Caudate nucleus (tissue), 63 donors: ENCODE measurements at places on chromosomes 16 and 17.
A peak's percentile ranks its signal among the peaks of the same experiment; 100 is the strongest.

- no peak for DNase-seq
Observed at GRCh38 chr17:80441133-80441578, 26.2 kb downstream of the ENDOV start.

DNA sequence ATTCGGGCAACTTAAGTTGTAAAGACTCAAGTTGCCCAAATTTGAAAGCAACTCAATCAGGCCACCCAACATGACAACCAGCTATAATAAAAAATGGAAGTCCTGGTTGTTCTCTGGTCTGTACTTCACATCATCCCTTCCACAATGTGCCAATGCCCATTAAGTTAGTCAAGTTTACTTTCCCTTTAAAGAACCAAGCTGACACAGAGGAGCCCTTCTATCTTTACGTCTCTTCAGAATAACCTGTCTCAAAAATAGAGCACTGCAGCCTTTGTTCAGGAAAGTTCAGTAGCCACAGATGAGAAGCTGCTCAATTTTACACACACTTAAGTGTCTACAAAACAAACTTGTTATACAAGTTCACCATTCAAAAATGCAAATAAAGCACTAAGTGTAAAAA lies 75.1 kb upstream of the C17orf78 start:
- DNase-seq = no peak

DNA sequence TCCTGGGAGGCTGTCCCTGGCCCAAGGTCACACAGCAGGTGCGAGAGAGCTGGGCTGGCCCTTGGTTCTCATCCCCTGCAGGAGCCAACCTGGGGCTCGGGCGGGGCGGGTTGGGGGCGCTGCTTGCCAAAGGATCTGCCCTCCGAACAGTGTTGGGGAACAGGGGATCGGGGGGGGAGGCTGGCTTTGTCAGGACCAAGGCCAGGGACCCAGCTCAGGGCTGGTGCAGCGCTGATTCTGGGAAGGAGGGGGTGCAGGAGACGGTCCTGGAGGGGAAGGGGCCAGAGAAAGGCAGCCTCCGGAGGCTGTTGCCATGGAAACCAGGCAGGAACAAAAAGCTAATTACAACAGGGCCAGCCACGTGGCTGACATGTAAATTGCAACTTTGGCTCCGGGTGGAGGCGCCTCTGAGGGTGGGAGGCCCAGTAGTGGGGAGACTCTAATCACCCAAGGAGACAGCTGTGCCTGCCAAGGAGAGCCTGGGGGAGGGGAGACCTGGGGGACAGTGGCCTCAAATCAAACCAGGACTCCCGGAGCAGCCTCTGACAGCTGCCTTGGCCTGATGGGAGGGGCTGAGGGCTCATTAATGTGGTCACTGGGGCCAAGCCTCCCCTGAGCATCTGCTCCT lies 1.3 kb downstream of the TUBB3 start:
- DNase-seq = peak; percentile 48

DNA sequence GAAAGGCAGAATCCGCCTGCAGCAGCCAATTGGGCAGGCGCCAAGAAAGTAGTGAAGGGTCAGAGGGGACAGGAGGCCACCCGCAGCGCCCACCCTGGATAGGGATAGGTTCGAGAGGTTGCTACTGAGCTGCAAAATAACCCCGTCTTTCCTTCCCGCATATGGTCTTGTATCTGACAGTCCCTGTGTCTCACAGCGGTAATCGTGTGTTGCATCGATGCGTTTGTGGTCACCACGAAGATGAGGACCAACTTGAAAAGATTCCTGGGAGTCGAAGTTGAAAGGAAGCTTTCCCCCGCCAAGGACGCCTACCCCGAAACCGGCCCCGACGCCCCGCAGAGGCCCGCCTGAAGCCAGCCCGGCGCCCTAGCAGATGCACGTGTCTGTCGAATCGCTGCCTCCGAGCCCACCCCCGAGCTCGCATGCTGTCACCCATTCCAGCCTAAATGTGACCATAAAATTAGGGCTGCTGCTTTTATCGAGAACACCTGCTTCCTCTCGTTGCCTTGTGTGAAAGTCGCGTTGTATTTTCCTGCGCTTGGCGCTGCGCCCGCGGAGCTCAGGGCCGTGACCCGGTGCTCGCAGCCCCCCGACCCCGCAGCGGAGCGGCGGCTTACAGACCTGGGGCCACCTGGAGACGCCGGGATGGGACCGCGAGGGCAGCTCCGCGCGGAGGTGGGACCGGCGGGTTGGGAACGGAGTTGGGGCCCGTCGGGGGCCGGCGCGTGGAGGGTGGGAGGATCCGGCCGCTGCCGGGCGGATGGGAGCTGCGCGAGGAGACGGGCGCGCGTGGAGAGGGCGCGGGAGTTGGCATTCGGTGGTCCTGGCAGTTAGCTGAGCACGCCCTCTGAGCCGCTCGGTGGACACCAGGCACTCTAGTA lies at the start of gene CMTM2:
TSS of gene CMTM2 (plus strand) at position 813 of the 881 bp plus-strand sequence. CDS start 145 bp downstream, outside the sequence.
- DNase-seq = no peak

DNA sequence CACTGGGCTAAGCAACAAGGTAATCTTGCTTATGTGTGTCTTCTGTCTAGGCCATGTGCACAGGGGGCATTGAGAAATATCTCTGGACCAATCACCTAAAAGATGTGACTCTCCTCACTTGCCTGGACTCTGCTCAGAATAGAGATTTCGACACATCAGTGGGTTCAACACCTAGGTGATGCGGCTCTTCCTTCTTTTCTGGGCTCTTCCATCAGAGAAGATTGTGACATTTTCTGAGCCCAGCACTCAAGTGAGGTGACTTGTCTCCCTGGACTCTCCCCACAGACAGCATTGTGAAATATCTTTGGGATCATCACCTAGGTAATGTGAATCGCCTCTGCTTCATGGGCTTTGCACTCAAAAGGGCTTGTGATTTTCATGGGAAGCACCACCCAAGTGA lies 1904.1 kb downstream of the TP53TG3F start:
- no peak for DNase-seq

DNA sequence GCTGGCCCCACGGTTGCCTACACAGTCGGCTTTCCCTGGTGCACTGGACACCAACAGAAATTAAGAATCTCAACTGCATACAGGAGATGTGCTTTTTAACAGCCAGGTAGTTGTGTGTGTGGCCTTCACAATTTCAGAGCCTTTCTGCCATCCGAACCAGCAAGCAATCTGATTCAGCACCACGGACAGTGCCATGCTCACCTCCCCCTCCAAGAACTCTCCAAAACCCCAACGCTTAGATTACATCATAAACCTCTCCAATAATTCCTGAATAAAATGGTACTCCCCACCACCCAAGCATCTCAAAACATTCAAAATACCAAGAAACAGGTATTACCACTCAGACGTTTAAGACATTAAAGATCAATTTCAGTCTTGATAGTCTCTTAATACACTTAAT lies 31.8 kb downstream of the USP7 start:
- DNase-seq = no peak

DNA sequence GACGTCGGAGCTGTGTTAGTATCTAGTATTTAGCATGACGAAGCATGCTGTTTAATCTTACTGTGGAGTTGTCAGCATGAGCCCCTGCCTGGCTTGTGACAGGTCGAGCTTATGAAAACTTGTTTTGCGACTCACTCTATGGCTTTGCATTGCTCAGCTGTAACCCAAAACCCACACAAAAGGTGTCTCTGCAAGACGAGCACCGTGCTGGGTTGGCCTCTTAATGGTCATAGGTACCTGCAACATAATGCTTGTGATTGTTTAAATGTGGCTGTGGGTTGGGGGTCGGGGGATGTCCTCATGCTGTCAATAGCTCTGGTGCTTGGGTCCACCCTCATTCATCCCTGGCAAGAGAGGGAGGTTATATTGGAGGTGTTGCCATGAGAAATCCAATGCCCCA lies 5.4 kb downstream of the NTN1 start:
- no peak for DNase-seq

GRCh38 chr16:68718590-68718989 lies 18.5 kb upstream of the CDH1 start:
- DNase-seq = no peak

GRCh38 chr17:41287050-41287449 lies 11.6 kb downstream of the KRTAP9-7 start:
- no peak for DNase-seq

- DNase-seq = no peak
Observed at GRCh38 chr17:65850486-65850885, 289.0 kb upstream of the AXIN2 start.

GRCh38 chr16:83887080-83887479 lies 11.8 kb upstream of the MLYCD start:
- peak; percentile 7 for DNase-seq

- no peak for DNase-seq
Observed at GRCh38 chr16:87288753-87289362, 28.3 kb downstream of the C16orf95 start.

- DNase-seq = no peak
Observed at GRCh38 chr17:30586818-30587595, 109.8 kb downstream of the GOSR1 start.

DNA sequence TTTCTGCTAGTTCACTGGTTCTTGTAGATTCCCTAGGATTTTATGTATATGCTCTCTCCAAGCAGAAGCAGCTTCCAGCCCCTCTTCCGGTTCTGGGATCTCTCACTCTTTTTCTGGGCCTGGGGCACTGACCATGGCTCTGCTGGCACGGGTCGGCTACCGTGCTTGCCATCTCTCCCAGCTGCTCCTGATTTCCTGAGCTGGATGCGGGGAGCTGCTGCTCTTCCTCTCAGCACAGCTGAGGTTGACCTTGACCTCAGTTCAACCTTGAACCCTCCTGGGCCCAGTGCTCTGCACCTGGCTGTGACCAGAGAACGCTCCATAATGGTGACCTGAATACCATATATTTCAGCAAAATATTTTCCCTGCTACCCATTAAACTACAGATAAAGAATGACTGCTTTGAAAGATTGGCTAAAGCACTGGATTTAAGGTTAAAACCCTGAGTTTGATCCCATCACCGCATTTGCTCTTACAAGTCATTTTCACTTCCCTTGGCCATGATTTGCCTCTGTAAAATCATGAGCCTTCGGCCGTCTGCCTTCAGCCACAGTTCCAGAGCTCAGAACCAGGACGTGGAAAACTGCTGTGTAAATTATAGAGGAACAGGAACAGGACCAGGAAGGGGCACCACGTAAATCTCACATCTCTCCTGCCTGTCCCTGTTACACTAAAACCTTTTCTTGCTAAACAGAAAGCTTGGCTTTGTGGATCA lies 130.8 kb upstream of the CHMP6 start:
- no peak for DNase-seq

DNA sequence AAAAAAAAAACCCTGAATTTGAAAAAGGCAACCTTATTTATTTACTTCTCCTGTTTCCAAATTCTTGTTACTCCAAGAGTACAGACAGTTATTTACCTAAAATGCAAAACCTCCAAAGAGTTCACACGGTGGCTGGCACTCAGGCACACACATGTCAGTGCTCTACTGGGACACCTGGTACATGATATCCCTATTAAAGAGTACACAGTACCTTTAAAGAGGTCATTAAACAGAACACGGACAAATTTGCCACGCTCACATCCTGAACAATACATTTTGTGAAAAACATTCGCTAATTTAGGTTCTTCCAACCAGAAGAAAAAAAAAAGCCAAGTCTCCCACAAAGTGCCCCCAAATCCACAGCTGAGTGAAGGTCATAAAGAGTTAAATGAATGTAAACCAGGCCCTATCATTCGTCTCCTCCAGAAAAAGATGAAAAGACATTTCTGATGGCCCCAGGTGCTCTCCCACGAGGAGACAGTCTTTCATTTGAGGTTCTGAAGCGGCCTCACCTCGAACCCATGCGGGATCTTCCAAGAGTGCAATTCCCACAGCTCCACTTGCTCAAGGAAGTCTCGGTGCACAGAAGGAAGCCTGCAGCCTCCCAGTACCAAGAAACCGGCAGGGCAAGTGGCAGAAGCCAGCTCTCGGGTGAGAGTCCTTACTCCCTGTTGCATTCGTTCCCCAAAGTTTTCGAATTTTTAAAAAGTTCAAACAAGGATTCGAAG lies 993 bp downstream of the ERN1 start:
- DNase-seq = no peak

DNA sequence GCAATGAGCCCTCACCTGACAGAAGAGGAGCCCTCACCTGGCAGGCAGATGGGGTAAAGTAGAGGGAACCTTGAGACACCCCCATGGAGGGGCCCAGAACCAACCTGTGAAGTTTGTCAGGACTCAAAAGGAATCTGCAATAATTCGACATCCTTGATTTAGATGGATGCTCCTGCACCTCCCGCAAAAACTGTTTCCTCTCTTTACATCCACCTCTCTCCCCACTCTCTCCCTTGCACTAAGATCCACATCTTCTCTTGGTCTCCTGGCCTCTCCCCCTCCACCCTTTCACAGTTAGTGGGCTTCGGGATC lies 34.9 kb upstream of the RBFOX3 start:
- no peak for DNase-seq

DNA sequence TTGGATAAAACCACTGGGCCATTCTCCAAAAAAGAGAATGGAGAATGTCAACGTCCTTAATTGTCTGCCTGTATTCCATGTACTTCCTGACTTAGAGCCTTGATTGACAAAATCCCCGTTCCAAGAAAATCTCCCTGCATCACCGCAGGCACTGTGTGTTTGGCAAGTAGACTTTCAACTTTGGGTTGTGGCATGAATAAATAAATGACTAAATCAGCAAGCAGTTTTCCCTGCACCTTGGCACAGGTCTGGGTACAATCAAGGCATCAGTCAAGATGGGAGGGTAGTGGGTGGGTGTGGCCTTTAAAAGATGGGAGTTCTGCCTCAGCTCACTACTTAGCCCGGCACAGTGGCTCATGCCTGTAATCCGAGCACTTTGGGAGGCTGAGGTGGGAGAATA lies 248.5 kb upstream of the RPL38 start:
- no peak for DNase-seq

DNA sequence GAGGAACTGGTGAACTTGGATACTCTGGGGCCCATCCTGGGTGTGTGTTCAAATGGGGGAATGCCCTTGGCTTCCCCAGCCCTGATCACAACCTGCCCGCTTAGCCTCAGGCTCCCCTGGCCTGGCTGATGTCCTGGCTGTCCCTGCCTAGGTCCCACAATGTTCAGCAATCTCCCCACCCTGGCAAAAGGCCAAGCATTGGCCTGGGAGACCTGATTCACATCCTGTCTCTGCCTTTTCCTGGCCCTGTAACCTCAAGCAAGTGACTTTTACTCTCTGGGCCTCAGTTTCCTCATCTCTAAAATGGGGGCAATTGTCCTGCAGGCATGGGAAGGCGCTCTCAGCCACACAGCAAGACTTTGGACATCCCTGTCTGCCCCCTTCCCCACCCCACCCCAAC lies 14.4 kb downstream of the CPNE2 start:
- DNase-seq = no peak

DNA sequence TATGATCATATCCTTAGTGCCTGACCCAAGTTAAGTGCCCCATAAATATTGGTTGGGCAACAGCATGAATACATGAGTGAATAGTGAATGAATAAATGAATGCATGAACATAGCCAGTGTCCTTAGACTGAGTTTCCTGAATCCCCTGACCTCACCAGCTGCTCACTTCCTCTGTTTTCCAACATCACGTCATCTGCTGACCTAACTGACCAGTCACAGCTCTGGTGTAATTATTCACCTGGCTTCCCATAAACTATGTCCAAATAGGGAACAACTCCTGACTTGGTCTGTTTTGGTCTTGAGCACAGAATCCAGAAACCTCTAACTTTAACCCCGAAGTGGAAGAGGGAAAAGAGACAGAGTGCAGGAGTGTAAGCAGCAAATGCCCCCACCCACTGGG lies 83.4 kb downstream of the ASIC2 start:
- no peak for DNase-seq

- DNase-seq = no peak
Observed at GRCh38 chr16:49575346-49576172, 202.0 kb downstream of the C16orf78 start.
